ENCODE measurements at places on chromosomes 2 and 18.
A peak's percentile ranks its signal among the peaks of the same experiment; 100 is the strongest.

- DNase-seq, result no peak
Observed at GRCh38 chr2:204604061-204604460, 58.8 kb downstream of the PARD3B start.

DNA sequence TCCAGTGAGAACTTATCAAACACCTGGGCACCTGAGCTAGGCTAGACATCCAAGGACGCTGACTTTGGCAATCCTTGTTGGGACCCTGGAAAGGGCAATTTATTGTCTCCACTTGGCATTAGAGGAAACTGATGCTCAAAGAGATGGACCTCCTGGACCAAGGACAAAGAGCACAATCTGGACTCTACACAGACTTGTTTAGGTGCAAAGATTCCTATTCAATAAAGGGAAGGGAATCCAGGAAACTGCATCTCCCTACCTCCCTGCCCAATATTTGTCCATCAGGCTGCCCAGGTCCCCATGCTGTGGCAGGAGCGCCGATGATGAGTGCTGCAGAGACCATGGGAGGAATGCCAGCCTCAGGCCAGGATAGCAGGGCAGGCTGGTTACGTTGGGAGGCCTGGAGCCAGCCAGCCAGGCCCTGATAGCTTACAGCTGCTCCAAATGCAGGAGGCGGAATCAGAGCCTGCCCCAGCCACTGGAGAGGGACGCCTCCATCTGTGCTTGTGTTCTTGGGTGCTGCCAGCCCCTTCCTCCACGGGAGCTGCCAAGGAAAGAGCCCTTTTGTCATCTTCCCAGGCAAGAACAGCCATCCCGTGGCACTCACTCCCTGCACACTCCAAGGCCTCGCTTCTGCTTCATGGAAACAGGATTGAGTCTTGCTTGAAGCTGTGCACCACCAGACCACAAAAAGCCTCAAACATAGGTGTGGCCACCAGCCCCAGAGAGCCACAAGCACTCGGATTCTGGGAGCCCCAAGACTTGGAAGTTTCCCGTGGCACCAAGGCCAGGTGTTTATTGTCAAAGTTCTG lies 60.0 kb downstream of the HS1BP3 start:
- DNase-seq, result no peak

- DNase-seq, result no peak
Observed at GRCh38 chr2:41576423-41576822, 471.4 kb upstream of the PKDCC start.

DNA sequence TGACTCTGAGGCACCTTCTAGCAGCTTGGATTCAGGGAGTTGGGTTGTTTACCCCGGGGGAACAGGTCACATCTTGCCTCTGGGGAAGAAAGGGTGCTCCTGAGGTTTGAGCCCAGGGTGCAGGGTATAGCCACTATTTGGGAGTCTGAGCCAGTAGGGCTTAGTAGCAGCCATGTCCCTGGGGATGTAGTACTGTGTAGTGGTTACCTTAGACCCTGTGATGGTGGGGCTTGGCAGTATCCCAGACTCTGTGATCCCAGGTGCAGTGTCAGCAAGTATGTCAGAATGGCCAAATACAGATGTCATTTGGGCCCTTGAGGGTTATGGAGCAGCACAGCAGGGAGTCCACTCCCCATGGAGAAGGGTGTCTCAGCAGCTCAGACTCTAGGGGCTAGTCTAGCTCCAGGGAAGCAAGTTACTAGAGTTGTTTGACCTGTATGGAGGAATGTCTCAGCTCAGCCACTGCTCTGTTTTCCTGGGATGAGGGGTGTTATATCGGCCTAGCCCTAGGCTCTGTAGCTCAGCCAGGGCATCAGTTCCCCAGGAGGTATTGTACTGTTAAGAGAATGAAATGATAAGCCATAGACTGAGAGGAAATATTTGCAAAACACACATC lies 151.3 kb downstream of the UBR3 start:
- no peak for DNase-seq

- DNase-seq, result no peak
Observed at GRCh38 chr2:21891191-21891590, 767.4 kb downstream of the TDRD15 start.

DNA sequence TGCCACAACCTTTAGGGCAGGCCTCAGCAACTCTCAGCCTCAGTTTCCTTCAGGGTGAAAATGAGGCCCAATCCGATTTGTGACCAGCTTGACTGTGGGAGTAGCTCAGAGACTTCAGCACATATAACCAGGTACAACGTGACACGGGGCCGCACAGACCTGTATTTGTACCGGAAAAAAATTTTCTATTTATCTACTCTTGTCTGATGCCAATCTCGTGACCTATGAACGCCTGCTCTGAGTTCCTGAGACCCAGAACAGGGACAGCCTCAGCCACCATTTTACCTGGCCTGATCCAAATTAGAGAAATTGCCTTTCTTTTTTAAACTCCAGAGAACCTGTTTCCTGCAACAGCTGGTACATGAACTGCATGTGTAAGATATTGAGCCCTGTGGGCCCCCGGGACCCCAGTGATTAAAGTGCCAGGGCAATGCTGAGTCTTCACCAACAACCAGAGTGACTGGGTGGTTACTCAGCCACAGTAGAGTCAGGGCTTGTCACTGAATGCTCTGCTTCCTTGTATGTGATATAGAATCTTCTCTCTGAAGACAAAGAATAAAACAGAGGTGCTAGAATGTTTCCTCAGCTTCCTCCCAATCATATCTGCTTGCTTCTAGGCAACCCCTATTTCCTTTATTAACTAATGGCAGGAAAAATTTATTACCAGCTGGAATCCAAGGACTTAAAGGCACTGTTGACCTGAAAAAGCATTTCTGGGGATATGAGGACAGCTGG lies 47.8 kb upstream of the FZD7 start:
- no peak for DNase-seq

GRCh38 chr18:79601234-79601633 lies 78.4 kb upstream of the CTDP1 start:
- no peak for DNase-seq

DNA sequence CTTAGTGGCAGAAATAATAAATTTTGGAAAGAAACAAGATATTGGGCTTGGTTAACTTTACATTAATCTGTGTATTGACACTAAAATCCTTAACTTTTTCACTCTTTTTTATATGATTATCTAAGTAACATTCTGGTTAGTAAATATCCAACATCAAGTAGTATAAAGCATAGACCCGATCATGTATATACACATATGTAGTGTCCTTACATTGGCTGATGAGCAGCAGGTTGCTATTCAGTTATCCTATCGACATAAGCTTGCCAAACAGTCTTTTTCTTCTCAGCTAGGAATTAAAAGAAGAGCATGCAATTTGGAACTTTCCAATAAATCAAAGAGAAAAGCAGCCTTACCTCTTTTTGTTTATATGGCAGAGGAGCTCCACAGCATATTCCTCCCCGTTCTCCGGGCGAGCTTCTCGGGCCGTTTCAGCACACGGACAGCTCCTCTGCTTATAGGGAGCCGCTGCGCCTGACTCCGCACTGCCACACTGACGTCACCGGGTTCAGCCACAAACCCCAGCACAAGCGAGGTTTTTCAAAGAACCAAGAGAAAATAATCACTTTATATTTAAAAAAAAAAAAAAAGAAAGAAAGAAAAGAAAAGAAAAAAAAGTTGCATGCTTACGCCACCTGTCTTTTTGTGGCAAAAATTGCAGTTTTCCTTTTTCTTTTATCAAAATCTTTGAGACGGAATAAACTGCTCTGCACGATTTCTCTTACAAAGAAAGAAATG lies at the start of gene SCG2:
Gene SCG2, minus strand, starts transcription at position 430 of the 735 bp plus-strand sequence. CDS start 3,079 bp downstream, outside the sequence.
- DNase-seq, result peak; percentile 43

DNA sequence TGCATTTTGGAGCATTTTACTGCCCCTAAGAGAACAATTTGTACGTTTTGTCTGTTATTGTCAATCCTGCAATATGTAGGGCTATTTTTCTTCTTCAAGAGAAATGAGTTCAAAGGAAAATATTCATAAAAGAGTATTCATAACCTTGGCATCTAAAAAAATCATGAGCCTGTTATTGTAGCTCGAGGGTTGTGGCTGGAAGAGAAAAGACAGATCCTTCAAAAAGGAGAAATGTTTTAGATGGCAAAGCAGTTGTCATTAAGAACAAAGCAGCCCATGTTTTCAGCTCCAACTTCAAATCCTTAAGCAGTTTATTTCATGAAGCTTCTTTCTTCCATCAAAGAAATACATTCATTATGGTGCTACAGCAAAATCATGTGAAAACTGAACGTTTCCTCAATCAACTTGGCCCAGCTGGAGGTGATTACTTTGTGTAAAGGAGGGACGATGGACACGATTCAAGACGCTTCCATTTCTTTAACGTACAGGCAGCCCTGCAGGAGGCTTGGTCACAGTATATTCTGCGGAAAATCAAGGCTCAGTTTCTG lies 31.4 kb downstream of the QPCT start:
- no peak for DNase-seq

- DNase-seq, result no peak
Observed at GRCh38 chr18:59202258-59202820, 17.6 kb upstream of the GRP start.

GRCh38 chr18:77059294-77059916 lies 73.2 kb downstream of the MBP start:
- DNase-seq, result no peak

DNA sequence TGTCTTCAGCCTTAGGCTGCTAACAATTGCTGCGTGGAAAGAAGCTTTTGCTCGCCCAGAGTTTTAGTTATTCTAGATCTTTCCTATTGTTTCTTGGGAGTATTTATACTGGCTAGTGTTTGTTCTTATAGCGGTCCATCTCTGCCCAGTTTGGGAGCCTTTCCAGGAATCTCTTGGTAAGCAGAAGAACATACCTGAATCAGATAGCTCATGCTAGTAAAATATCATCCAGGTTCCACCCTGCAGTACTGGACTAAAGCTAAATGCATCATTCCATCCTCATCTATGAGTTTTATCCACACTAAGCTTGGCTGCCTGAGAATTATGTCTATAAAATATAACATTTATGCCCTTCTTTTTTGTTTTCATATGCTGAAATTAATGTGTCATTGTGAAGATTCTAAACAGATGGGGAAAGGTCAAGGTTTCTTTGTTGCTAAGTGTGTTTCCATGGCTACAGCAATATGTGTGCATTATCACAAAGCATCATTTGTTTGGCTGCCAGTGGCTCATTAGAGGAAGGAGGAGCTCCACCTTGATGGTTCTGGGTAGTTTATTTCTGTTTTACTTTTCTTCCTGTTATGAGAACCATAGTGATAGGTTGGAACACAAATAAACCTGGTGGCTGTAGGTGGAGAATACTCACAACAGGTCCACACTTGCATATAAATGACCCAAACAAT lies 182.8 kb downstream of the PIK3C3 start:
- no peak for DNase-seq

DNA sequence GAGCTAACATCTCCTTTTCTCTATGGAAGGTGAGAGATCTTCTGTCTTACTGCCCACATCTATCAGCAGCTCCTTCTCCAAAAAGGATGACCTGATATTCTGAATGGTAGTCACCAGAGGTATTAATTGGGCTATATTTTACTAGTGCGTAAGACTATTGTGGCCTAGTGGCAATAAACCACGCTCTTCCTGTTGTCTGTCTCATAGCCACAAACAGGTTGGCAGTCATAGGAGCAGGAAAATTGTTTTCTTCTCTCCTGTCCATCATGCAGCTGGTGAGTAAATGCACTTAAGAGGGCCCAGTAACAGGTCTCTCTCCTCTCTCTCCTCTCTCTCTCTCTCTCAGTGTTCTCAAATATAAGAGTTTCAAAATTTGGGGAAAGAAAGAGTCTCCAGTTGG lies 856.8 kb upstream of the ACVR2A start:
- DNase-seq, result no peak
